Activated naive CD4-positive, alpha-beta T cell treated with Interleukin-2 at 50 U/mL for 16 hours (primary cell): ENCODE measurements at places on chromosomes 5 and 9.

DNA sequence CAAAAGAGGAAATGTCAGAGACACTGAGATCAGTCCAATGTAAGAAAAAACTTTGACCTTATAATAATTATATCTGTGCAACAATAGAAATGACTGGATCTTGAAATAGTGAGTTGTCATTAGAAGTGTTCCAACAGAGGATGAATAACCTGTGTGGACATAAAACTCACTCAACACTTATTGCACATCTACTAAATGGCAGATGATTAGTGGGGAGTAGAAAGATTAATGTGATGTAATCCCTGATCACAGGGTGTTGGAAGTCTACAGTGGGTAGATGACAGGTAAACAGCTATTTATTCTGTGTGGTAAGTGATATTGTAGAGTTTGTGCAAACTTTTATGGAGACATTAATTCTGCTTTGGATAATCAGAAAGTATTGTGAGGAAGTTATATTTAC is 177.3 kb upstream of the HMHB1 start:
- DNase-seq: no peak

DNA sequence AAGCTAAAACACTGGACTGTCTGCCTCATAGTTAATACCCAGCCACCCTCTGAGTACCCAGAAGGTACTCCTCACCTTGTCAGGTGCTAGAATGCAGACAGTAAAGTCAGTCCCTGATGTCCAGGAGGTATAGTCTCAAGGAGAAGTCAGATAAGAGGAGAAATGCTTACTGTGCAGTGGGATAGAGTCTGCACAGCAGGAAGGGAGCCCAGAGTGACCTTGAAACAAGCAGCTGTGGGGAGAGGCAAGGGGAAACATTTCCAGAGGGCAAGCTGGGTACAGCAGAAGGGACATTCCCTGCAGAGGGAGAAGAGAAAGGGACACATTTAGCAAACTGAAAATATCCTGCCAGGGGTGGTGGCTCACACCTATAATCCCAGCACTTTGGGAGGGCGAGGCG is 122.7 kb downstream of the GCNT1 start:
- no peak for DNase-seq

DNA sequence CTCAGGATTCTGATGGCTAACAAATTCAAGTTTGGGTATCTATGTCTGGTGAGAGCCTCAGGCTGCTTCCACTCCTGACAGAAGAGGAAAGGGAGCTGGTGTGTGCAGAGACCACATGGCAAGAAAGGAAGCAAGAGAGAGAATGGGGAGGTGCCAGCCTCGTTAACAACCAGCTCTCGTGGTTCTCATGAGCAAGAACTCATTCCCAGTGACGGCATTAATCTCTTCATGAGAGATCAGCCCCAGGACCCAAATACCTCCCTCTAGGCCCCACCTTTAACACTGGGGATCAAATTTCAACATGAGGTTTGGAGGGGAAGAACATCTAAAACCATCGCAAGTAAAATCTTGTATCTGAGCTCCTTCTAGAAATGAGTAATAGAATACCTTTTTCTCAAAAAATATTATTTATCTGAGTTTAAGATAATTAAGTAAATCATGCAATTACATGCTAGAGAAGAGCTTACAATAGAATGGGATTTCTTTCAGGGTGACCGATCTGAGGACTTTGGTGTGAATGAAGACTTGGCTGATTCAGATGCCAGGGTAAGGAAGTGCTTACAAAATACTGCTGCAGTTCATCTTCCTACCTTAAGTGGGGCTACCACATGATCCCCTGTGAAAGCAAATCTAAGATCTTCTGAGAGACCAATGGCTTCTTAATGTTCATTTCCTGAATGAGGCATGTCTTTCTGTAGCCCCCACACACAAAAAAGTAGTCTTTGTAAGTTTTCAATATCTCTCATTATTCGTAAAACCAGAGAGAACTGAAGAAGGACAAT is 11.5 kb downstream of the ANXA1 start:
- DNase-seq: no peak

DNA sequence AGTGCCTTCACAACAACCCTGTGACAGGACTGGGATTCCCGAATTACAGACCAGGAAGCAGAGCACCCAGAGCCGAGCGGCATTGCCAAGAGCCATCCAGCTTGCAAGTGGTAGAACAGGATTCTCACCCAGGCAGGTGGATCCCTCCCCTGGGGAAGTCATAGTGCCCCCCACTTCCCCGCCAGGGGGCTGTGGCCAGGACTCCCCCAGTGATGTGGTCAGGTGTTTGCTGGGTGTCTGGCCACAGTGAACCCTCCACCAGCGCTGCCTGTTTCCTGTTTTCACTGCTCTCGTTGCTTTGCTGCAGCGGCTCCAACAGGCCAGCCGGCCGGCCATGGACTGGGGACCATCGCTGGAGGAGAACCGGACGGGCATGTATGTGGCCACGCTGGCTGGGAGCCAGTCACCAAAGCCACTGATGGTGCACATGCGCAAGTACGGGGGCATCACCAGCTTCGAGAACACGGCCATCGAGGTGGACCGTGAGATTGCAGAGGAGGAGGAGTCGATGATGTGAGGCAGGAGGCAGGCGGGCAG is 19.3 kb downstream of the SLC6A7 start:
- no peak for DNase-seq

- no peak for DNase-seq
Measured at GRCh38 chr9:132631280-132631679, 38.5 kb downstream of the DDX31 start.

GRCh38 chr5:113197456-113198200 is 221.0 kb downstream of the DCP2 start:
- no peak for DNase-seq

DNA sequence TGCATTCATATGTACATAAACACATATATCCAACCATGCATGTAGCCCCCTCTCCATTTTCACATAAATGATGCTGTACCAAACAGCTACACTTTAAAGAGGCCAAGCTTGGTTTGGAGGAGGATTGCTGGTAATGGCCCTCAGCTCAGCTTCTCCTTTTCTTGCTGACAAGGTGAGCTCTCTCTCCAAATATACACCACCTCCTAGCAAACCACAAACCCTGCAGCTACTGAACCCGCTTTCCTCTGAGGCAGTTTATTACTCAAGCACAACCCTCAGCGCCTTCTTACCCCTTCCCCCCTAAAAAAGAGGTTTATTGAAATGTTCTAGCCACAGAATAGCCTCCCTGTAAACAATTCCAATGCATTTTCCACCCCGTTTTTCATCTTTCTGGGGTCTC is 54.0 kb downstream of the ALG2 start:
- no peak for DNase-seq

- DNase-seq: no peak
Measured at GRCh38 chr5:52856564-52856963, 68.8 kb downstream of the ITGA1 start.

DNA sequence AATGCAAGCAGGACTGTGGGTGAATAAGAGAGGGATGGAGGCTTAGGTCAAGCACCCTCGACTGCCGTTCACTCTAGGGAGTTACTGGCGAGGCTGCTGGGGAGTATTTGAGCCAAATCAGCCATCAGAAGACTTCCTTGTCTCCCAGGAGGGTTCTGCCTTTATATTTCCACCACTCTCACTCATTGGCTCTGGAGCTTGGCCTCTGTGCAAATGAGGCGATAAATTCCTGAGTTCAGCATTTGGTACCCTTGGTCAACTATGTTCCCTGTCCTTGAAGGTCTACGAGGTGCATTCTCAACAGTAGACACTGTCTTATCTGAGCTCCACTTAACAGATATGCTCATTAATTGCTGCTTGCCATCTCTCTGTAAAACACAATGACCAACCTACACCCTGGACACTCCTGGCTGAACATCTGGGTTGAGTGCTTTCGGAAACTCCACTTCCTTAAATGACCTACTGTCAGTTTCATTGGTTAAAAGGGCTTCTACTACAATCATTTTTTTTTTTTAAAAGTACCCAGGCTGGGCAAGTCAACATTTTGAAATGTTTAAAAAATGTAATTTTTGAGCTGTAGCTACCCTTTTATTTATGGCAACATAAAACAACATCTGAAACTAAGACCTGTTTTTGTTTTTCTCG is 153.2 kb downstream of the NTRK2 start:
- no peak for DNase-seq

DNA sequence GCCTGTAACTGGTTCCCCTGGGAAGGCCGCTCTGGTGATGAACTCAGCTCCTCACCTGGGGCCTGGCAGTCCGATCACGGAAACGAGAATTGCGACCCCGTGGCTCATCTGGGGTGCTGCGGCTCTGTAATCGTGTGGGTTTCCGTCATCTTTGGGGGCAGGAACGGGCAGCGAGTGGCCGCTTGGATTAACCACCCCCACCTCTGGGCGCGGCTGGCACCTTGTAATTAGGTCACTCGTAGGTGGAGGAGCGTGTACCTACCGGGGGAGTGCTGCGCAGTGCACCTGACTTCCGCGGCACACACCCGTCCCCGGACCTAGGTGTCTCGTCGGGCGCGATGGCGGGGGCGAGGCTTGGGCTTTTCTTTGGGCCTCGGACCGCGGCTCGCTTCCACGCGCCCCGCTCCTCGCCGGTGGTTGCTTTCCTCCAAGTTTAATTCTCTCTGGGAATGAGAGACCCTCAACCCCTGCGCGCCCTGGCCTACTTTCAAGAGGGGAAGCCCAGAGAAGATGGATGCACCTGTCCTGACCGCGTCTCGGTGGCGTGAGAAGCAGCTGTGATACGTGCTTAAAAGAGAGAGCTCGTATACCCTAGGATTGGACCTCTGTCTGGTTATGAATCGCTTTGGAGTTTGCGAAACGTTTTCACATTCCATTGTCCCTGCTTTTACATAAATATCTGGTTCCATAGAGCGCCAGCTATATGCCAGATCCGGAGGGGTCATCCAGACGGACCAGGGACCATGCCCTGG is 744 bp upstream of the PPP2CA start:
- DNase-seq: peak; percentile 79

DNA sequence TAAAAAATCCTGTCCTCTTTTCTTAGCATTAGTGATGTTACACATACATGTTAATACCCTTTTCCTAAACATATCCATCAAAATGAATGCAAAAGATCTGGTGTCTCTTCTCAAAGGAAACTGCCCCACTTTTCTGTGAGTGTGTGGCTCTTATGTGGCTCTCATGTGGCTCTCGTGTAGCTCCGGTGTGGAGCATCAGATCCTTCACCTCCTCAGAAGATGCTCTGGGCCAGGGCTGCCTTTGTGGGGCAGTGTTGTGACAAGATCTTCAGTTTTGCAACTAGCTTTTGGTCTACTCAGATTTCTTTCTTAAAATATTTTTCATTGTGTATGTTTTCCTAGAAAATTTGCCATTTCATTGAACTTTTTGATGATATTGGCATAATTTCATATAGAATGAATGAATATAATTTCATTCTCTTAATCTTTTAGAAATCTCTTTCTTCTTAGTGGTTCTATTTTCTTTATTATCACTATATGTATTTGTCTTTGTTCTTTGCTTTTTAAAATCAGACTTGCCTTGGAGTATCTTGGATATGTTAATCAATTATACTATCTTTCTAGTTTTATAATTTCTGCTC is 19.4 kb downstream of the GARNL3 start:
- DNase-seq: peak; percentile 9

DNA sequence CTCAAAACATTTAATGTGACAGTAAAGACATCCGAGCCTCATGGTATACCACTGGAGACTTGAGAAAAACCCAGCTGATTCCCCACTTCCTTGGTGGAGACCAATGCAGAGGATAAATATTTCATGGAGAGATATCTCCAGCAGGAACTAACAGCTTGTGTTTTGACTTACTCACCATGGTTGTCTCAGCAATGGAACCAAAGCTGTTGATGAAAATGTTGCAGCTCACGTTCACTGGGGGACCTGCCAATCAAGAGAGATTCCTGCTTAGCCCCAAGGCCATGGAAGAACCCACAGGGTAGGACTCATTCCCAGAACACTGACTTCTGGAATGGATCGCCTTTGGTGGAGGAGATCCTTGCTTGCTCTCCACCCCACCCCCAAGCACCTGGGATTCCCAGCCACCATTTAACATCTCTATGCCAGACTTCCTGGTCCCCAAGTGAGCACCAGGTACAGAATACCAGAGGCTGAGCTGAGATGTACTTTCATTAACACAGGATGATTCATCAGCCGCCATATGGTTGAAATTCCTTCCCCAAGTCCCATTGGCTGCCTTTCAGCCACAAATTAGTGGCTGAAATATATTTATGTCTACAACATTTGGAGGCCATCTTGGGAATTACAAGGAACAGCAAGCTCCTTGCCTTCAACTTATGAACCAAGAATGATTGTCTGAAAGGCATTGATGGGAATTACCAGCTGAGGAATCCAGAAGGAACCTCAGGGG is 37.9 kb downstream of the GLRA1 start:
- no peak for DNase-seq

GRCh38 chr5:52017567-52017966 is 634.3 kb downstream of the ISL1 start:
- DNase-seq: no peak

GRCh38 chr5:91419571-91420537 is 36.7 kb upstream of the ARRDC3 start:
- DNase-seq: peak; percentile 73

- no peak for DNase-seq
Measured at GRCh38 chr9:32589083-32589723, 16.2 kb upstream of the NDUFB6 start.

GRCh38 chr9:20552874-20553557 is 69.3 kb downstream of the MLLT3 start:
- no peak for DNase-seq

GRCh38 chr5:88486431-88486830 is 217.8 kb upstream of the TMEM161B start:
- DNase-seq: no peak

DNA sequence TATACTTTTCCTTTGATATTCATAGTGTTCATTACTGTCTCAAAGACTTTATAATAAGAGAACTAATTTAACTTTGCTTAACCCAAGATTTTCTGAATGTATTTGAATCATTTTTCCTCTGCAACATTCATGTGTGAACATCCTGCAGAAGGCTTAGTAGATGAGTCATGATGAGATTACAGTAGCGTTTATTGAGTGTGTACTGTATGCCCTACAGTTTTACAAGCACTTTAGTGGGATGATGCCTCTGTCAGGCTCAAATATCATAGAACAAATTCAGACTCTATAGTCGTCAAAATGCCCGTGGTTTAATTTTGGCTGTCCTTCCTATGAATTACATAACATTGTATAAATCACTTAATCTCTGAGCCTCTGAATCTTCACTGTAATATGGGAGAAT is 41.2 kb downstream of the FYB1 start:
- DNase-seq: no peak

GRCh38 chr5:52743012-52743411 is 44.7 kb upstream of the ITGA1 start:
- no peak for DNase-seq

DNA sequence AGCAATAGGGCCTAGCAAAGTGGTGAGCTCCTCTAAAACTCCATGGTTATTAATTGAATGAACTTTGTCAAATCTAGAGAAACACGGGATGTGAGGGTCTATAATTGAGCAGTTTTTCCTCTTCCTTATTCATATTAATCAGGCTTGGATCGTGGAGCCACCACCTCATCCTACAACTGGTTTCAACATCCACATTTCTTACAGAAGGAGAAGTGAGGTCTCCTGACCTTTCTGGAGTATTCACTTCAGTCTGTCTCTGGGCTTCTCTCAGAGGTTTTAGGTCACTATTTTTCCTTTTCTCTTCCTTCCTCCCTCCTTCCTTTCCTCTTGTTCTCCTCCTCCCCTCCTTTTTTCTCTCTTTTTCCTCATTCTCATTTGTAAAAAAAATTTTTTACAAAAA is 177.3 kb upstream of the ACTBL2 start:
- no peak for DNase-seq

- no peak for DNase-seq
Measured at GRCh38 chr5:20360263-20360662, 372.3 kb upstream of the CDH18 start.
